ENCODE measurements at places on chromosomes 4 and X.

- no peak for DNase-seq
Measured at GRCh38 chr4:124918559-124919122, 206.1 kb upstream of the ANKRD50 start.

- no peak for DNase-seq
Measured at GRCh38 chrX:153870791-153871360, 15.1 kb downstream of the L1CAM start.

DNA sequence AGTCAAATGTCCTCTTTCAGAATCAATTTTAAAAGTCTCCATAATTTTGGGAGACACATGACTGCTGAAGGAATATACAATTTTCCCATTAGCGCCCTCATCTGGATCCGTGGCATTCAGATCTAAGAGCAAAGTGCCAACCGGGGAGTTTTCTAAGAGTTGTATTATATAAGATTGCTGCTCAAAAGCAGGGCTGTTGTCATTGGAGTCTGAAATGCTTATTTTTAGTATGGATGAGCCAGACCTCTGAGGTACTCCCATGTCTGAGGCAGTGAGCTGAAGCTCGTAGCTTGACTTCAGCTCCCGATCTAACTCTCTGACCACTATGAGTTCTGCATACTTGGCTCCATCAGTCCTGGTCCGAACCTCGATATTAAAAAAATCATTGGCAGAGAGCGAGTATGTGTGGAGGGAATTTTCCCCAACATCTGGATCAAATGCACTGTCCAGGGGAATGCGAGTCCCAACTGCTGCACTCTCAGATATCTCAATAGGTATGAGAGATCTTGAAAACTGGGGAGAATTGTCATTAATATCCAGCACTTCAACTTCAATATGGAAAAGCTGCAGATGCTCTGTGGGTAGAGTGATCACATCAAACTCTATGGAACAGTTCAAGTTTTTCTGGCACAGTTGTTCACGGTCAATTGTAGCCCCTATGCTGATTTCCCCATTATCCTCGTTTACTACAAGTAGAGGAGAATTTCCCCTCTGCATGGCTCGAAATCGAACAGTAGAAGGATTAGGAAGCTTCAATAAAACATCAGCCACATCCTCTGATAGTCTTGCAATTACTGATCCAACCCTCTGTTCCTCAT is 917 bp downstream of the PCDH18 start:
- no peak for DNase-seq

GRCh38 chr4:170102426-170102825 is 12.7 kb upstream of the AADAT start:
- DNase-seq: no peak

DNA sequence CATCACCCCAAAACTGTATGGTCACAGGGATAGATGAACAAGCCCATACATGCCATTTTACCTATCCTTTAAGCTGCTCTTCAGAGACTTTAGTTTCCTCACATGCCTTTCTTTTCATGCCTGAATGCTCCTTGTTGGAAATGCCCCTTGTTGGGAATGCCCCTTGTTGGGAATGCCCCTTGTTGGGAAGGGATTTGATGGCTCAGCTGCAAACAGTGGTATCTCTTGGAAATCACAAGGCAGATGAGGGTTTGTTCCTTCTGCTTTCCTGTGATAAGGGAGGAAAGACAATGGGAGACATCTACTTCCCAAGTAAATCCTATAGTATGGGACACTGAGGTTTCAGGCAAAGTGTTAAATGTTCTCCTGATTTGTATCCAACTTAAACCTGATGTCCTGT is 11.5 kb downstream of the CXCL2 start:
- no peak for DNase-seq

DNA sequence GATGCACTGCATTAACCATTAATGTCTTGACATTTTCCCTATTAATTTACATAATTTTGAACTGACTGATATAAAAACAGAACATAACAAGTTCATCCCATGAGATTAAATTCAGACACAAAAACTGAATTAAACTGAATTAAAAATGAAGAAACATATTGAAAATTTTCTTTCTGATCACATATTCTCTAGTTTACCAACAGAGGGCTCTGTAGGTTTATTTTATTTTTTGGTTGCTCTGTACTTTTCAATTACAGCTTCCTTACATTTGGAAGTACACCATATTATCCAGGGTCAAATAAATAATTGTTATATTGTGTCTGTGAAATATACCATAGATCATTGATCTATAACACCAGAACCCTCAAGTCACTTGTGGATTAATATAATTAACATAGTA is 27.3 kb upstream of the CT83 start:
- no peak for DNase-seq

DNA sequence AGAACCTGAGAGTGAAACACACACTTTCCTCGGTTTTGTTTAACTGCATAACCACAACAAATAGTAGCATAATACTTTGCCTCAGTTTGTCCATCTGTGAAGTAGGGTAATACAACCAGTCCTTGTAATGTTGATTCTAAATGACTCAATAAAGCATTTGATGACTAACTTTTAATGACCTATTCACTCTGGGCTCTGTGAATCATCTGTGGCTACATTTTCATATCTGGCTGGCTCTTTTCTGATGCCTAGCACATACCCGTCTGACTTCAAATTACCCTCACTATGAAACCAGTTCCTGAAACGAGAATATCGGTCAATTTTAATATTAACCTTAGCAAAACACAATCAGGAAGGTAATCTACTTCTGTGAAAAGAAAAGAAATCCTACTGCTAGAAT is 151.0 kb downstream of the SH2D1A start:
- DNase-seq: no peak

GRCh38 chr4:8330821-8331574 is 61.4 kb downstream of the HTRA3 start:
- no peak for DNase-seq

GRCh38 chrX:31832263-31832662 is 760.4 kb upstream of the FTHL17 start:
- DNase-seq: no peak

GRCh38 chr4:40619600-40619999 is 10.1 kb downstream of the RBM47 start:
- DNase-seq: no peak

- no peak for DNase-seq
Measured at GRCh38 chrX:103704863-103705262, 5.8 kb upstream of the TMEM31 start.

DNA sequence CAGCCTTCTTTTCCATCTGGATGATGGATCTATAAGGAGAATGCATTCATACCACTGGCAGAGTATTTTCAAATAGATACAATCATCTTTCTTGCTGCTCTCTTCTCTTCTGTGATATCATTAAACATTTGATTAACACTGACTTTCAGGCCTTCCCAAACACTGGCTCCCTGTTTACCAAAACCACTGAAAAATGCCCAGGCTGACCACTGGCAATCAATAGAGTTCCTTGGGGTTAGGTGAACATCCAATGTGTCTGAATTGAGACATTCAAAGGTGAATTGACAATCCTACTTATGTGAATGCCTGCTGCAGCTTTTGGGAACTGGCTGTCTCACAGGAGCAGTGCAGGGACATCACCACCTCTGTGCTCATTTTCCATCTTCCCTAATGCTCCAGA is 168.3 kb downstream of the ENOX2 start:
- no peak for DNase-seq

GRCh38 chr4:52093466-52093865 is 42.4 kb downstream of the SPATA18 start:
- DNase-seq: no peak

DNA sequence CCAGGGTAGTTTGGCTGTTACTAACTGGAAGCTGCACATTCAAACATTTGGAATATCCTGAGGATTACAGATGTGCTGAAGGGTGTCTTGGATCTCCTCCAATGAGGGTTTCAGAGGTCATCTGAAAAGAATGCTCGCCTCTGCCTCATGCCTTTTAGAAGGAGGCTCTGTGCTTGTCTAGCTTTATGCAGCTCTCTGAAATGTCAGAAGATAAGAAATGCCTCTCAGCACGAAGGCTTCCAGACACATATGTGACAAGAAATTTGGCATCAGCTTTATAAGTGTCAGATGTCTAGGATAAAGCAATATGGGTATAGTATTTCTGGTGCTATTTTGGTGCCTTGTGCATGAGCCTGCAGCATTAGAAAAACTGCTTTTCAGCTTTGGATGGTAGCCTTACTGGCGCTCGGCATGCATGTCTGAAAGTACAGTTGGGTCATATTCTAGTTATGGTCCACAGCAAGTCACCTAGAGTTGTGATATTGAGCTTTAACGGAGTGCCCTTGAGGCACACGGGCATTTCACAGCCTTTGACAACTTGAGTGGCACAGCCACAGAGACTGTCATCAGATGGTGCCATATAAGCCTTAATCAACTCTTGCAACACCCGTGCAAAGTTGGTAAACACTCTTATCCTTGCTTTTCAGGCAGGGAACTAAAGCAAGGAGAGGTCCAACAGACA is 70.8 kb upstream of the PGRMC2 start:
- no peak for DNase-seq

GRCh38 chr4:138666366-138666765 is 349.2 kb upstream of the NOCT start:
- DNase-seq: no peak

- no peak for DNase-seq
Measured at GRCh38 chrX:116378961-116379360, 57.4 kb upstream of the SLC6A14 start.

DNA sequence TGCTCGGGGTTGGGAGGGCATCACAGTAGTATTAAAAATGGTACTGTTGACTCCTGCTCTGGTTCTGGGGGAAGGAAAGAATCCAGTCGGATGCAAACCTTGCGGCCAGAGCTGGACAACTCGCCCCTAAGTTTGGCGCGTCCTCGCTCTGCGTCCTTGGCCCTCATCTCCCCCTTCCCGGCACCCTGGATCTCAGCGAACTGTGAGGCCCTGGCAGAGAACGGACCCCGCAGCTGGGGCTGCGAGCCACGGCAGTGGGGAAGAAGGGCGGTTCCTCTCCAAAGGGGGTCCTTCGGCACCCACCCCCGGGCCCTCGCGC is 14.0 kb downstream of the ARHGEF6 start:
- DNase-seq: no peak

DNA sequence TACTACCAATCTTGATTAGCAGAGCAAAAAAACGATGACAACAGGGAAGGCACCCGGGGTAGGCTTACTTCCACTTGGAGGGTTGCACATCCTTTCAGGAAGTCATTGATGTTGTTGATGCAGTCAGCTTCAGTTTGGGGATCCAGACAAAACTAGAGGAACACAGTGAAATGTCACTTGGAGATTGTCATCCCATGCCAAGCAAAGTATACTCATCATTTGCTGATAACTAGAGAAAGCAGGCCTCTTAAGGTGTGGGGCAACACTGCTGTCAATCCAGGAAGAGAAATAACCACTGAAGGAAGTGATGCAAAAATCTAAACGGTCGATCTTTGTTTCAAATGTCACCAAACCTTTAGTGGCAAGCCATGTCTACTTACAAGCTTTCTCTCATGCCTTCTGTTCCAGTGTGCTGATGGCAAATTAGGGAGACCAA is 1.4 kb downstream of the ARHGEF6 start:
- DNase-seq: no peak

- no peak for DNase-seq
Measured at GRCh38 chr4:37795581-37796195, 30.8 kb upstream of the PGM2 start.

- no peak for DNase-seq
Measured at GRCh38 chr4:128298146-128298758, 10.6 kb upstream of the PGRMC2 start.

- no peak for DNase-seq
Measured at GRCh38 chr4:72860766-72861165, 208.8 kb downstream of the COX18 start.

DNA sequence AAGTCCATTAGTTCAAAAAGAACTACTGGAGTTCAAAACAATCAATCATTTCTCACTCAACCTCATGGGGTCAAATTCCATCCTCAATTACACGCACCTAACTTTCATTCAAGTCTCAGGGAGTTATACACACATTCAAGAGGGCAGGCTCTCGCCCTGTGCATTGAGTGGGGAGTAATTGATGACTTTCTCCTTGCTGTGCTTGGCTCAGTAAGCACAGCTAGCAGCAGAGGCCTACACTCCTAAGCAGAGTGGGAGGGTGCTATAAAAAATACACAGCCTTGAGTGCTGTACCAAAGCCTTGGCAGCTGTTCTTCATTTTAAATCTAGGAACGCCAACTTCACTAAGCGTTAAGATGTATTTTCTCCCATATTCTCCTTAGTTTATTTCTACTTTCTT is 958.3 kb upstream of the ADGRL3 start:
- no peak for DNase-seq

DNA sequence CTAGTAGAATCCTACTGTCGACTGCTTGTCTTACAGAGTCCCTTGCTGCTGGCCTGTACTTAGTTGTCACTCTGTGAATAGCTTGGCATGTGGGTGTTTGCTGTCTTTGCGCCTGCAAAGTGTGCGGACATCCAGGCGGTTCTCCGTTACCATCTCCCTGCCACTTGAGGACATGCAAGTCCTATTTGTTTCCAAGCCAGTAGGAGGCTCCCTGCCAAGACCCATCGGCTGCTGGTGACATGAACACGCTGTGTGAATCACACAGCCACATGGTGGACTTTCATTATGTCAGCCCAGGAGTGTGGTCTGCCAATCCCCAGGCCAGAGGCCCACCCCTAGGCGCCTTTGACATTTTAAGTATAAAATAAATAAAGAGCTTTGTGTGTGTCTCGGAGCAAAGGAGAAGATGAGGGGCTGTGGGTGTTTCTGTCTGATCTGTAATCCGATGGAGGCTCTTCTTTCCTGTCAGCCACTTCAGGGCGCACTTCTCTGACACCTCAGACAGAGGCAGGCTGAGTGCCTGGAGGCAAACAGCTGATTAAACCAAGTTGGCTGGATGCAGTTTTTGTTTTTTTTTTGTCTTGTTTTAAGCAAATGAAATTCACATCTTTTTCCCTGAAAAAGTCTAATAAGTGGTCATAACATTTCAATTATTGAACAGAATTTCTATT is 51.5 kb downstream of the ALPK1 start:
- no peak for DNase-seq

DNA sequence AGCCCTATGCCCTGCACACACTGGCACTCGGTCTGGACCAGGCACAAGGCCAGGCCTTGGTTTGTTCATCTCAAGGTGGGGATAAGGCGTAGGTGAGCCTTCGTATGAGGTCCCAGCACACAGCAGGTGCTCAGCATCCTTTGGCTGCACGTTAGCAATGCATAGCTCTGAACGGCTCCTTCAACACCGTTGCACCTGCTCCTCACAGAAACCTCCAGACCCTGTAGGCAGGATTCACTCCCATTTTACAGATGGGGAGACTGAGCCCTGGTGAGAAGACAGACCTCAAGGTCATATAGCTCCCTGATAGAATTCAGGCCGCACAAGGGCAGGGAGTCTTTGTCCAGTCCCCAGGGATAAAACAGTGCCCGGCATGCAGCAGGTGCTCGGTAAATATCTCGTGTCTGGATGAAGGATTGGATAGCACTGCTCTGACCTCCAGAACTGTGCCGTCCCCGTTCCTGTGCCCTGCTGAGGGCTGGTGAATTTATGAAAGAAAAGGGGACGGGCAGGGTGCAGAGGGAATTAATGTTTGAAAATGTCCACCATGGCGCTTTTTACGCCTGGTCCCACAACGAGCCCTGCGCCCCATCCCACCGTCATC is 2.4 kb downstream of the PPP2R2C start:
- no peak for DNase-seq

DNA sequence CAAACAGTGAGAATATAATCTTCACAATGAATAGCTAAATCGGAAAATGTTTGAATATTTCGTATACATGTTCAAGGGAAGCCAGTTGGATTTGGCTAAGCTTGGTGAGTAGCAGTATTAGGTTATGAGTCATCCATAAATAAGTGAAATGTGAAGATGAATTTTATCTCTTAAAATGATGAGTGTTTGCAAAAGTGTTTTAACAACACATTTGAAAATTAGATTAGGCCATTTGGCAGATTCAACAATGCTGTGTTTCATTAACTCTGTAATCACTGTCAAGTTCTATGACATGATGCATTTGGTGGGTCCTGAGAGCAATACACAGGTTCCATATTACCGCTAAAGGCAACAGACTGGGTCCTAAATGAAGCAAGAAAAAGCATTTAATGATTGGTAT is 301.9 kb upstream of the PRPS2 start:
- DNase-seq: no peak

All from CD8-positive, alpha-beta T cell (primary cell).